ENCODE measurements at places on chromosomes 12 and 14. TPM values are rescaled to one million over a fixed set of nuclear protein-coding genes. Genes with fewer than 3 reads are reported as not detected.

Gene AMDHD1
- total RNA-seq = 0.30 TPM

Gene GPX2
- total RNA-seq = not detected

Gene IKBIP
- total RNA-seq = 20.2 TPM

Gene RIPK3
- not detected for total RNA-seq

Gene KRT72
- not detected for total RNA-seq

Gene FOXA1
- total RNA-seq = not detected

Gene CCDC38
- total RNA-seq = not detected

Gene FAM181A
- 13.4 TPM for total RNA-seq

Gene POU6F1
- total RNA-seq = 7.7 TPM

- DNase-seq = no peak
Observed at GRCh38 chr14:86050072-86050683, 520.2 kb downstream of the FLRT2 start.

- DNase-seq = no peak
Observed at GRCh38 chr14:61866932-61867920, 105.0 kb downstream of the SNAPC1 start.

GRCh38 chr12:21607701-21608100 lies 3.1 kb upstream of the GYS2 start:
- no peak for DNase-seq

DNA sequence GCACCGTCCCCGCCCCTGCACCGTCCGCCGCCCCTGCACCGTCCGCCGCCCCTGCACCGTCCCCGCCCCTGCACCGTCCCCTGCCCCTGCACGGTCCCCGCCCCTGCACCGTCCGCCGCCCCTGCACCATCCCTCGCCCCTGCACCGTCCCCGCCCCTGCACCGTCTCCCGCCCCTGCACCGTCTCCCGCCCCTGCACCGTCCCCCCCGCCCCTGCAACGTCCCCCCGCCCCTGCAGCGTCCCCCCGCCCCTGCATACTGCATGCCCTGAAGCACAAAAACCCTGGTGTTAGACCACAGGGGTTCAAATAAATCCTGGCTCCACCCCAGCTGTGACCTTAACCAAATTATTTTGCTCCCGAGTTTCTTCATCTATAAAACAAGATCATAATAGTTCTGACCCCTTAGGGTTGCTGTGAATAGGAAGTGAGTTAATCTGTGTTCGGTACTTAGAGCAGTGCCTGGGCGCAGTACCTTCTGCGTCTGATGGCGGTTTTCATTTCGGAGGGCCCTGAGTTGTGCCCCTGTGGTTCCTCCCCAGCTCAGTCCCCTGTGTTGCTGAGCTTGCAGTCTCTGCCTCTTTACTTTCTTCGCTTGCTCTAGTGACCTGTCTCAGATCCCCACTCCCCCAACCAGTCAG lies 38.1 kb downstream of the ESRRB start:
- DNase-seq = no peak

DNA sequence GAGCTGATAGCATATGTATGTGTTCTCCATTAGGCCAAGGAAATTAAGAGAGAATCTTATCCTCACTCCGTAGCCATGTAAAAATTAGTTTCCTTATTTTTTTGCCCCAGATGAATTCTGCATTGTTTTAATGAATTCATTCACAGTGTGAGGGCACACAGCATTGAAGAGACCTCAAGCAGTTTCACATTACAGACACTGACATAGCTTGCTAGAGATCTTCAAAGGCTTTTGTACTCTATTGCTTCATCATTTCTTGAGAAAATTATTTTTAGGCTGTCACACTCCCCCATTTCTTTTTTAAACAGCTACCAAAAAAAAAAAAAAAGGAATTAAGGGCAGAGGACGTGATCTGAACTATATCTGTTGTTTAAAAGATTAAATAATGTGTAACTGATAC lies 251.1 kb downstream of the BCAT1 start:
- no peak for DNase-seq

GRCh38 chr12:106062693-106063092 lies 76.1 kb downstream of the NUAK1 start:
- DNase-seq = no peak

DNA sequence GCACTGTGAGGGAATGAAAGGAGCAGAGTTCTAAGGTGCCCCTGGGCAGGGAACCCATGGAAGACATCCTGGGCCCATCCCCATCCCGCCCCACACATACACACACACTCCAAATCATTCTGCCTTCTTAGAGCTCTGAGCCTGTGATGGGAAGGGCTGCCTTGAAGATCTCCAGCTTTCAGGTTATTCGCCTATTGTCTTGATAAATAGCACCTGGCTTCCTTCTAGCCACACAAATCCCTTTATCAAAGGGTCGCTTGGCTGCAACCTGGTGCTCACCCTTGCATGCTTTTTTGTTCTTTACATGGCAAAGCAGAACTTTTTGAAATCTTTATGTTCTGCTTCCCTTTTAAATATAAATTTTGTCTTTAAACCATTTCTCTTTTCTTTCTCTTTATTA lies 112.2 kb upstream of the TMTC1 start:
- no peak for DNase-seq

GRCh38 chr14:88998027-88998426 lies 173.6 kb downstream of the TTC8 start:
- DNase-seq = no peak

DNA sequence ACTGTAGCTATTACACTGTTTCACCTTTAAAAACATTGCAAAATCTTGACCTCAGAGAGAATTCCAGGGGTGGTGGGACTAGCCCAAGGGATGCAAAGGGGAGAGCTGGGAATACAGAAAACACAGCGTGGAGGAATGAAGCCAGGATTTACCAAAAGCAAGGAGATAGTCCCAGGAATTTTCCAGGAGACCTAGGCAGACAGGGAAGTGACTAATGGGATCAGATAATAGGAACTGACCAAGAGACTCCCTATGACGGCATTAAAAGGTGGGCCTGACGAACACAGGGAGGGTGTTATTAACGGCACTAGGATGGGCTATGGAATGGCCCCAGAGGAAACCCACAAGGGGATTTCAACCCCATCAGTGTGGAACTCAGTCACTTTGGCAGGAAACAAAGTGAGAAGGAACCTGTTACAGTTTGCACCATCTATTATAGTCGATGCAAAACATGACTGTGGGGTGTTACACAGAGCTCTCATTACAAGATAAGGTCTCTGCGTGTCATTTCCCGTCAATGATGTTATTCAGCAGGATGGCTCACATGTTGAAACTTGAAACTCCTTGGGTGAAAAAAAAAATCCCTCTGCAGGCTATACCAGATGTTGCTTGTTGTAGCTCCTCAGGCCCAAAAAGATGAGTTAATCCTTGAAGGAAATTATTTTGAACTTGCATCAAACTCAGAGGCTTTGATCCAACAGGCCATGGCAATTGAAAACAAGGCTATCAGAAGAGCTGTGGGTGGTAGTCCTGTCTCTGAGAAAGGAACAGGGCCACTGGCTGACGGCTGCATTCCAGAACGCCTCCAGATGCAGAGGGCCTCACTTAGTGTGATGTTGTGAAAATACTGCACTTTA lies 58.7 kb downstream of the DRAM1 start:
- no peak for DNase-seq

GRCh38 chr14:43041976-43042375 lies 1435.3 kb downstream of the LRFN5 start:
- DNase-seq = no peak

GRCh38 chr12:25423355-25424050 lies 129.6 kb downstream of the LMNTD1 start:
- DNase-seq = no peak

GRCh38 chr12:57888409-57889157 lies 42.1 kb upstream of the CTDSP2 start:
- DNase-seq = no peak

- no peak for DNase-seq
Observed at GRCh38 chr12:168763-169525, 45.0 kb downstream of the SLC6A12 start.

- DNase-seq = no peak
Observed at GRCh38 chr12:41701943-41702601, 442.6 kb downstream of the GXYLT1 start.

- no peak for DNase-seq
Observed at GRCh38 chr12:117580015-117580717, 218.7 kb upstream of the NOS1 start.

- no peak for DNase-seq
Observed at GRCh38 chr12:97335115-97335514, 127.5 kb upstream of the RMST start.

GRCh38 chr14:90756755-90757345 lies 59.4 kb downstream of the TTC7B start:
- DNase-seq = no peak

GRCh38 chr12:60112763-60113162 lies 516.9 kb downstream of the SLC16A7 start:
- no peak for DNase-seq

- DNase-seq = no peak
Observed at GRCh38 chr12:13307143-13307816, 110.8 kb downstream of the EMP1 start.

DNA sequence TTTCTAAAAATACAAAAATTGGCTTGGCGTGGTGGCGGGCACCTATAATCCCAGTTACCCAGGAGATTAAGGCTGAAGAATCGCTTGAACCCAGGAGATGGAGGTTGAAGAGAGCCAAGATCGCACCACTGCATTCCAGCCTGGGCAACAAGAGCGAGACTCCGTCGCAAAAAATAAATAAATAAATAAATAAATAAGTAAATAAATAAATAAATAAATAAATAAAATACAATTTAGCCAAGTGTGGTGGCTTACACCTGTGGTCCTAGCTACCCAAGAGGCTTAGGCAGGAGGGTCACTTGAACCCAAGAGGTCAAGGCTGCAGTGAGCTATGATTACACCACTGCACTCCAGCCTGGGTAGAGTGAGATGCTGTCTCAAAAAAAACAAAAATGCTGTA lies 26.5 kb upstream of the SPTSSA start:
- DNase-seq = no peak

DNA sequence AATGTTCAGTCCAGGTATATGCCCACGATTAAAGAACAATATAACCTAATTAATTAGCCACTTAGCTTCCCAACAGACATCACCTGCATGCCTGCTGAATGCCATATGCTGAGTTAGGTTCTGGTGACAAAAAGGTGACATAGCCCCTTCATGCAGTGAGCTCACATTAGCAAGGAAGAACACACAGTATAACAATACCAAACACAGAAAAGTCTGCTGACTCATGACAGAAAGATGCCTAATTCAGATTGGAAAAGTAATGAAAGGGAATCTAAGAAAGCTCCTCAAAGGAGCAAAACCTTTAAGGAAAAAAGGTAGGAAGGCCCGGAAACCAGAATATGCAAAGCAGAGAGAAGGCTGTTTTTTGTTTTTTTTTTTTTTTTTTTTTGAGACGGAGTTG lies 59.0 kb downstream of the FERMT2 start:
- DNase-seq = no peak

GRCh38 chr14:46769292-46769691 lies 117.7 kb upstream of the RPL10L start:
- DNase-seq = no peak

DNA sequence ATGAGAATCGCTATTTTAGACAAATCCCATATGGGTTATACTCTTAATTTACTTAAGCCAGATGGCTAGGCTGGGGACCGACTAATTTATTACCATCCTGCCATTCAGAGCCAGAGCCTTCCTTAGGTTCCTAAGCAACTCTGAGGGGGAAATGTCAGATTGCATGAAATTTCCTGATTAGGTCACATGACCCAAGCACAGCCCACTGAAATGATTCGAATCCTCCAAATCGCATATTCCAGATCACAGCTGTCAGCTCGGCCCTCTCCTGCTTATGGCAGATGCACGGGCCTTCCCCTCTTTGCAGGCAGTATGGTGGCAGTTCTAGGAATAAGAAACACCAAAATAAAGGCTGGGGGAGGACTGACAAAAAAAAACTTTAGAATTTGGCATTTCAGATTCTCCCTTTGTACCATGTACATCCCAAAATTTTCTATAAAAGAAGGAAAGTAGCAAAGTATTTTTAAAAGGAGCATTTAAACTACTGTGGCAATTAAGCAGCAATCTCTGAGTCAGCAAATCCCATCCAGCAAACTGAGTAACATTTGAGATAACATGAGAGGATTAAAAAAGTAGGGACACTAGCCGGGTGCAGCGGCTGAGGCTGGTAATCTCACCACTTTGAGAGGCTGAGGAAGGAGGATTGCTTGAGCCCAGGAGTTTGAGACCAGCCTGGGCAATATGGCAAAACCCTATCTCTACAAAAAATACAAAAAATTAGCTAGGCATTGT lies 30.5 kb upstream of the NUDT4 start:
- DNase-seq = no peak

DNA sequence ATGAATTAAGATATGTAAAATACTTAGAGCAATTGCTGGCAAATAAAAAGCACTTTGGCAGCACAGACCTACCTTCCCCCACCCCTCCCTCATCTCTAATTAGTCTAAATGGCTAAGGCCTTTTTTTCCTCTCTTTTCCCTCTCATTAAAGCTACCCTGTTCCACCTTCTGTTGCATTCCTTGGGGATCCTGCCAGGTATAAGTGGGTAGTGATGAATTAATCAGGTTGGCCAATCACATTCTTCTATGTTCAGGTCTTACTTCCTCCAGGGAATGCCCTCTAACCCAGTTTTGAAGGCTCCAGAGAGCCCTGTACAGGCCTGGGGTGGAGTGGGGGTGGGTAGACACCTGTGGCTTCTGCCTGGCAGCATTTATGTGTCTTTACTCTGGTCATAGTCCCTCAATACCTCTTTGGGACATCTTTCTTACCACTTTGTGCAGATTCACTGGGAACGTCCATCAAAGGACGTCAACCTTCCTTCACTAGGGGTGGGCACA lies 28.4 kb downstream of the HSPB8 start:
- no peak for DNase-seq

DNA sequence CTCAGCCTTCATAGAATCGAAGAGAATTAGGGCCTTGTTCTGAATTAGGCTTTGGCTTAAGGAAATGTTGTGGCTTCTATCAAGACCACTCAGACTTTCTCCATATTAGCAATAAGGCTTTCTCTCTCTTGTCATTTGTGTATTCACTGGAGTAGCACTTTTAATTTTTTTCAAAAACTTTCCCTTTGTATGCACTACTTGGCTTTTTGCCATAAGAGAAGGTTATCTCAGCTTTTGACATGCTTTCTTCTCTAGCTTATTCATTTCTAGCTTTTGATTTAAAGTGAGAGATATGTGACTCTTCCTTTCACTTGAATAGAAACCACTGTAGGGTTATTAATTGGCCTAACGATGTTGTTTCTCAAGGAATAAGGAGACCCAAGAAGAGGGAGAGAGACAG lies 244.2 kb downstream of the GPHN start:
- DNase-seq = no peak

DNA sequence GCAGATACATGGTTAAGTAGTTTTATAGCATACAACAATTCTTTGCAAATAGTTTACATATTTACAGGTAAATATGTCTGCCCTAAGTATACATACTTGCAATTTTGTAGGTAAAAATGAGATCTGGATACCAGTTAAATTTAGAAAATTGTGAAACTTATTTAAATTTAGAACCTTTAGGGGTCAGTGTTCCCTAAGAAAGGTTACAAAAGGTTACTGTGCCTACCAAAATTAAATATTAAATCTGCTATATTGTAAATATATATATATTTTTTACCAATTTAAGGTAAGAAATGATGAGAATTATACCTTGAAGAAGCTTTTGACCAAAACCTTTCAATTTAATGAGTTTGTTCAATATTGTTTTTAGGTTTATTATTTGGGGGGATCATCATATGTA lies 54.0 kb downstream of the MIPOL1 start:
- no peak for DNase-seq
